ENCODE measurements at places on chromosomes 2 and 18. TPM values are rescaled to one million over a fixed set of nuclear protein-coding genes. Genes with fewer than 3 reads are reported as not detected.
A peak's percentile ranks its signal among the peaks of the same experiment; 100 is the strongest.

DNA sequence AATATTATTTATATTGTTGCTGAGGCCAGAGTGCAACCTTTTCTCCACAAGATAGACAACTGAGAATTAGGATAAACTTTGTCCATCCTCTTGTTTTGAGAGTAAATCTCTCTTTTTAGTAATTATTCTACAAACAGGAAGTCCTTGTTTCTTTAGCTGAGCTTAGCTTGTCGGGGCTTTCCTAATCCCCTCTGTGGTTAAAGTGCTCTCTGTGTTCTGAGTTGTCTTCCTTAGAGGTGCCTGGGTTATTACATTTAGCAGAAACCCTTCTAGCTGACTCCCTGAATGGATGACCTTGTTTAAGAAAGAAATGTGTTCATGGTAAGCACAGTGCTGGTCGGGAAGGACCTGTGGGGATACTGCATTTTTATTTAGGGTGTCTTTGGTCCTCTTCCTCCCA is 12.7 kb downstream of the USP39 start:
- DNase-seq, result no peak
- H3K27ac ChIP-seq, result no peak overlapping the region
- no peaks in the 10 kb centered on the region for H3K4me1 ChIP-seq
- H3K36me3 ChIP-seq, result peaks cover 11% of the 10 kb centered on the region

DNA sequence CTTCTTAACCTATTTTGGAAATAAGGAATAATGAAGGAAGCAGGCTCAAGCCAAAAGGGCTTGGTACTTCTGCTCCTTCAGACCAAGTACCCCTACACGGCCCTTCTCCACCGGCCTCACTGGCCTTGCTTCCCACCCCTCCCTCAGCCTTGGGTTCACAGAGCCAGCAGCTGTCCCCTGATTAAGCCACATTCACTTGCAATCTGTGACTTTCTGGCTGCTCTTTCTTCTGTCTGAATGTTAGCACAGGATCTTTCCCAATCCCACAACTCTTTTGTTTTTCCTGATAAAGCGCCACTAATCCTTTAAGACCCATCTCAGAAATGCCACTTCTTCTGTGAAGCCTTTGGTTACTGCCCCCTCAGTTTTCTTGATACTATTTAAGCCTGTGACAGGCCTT is 52.4 kb downstream of the REEP1 start:
- peak; percentile 85 for DNase-seq
- H3K27me3 ChIP-seq, result peaks cover 36% of the 10 kb centered on the region
- H3K36me3 ChIP-seq, result no peaks in the 10 kb centered on the region
- H3K4me1 ChIP-seq, result peaks cover 31% of the 10 kb centered on the region

DNA sequence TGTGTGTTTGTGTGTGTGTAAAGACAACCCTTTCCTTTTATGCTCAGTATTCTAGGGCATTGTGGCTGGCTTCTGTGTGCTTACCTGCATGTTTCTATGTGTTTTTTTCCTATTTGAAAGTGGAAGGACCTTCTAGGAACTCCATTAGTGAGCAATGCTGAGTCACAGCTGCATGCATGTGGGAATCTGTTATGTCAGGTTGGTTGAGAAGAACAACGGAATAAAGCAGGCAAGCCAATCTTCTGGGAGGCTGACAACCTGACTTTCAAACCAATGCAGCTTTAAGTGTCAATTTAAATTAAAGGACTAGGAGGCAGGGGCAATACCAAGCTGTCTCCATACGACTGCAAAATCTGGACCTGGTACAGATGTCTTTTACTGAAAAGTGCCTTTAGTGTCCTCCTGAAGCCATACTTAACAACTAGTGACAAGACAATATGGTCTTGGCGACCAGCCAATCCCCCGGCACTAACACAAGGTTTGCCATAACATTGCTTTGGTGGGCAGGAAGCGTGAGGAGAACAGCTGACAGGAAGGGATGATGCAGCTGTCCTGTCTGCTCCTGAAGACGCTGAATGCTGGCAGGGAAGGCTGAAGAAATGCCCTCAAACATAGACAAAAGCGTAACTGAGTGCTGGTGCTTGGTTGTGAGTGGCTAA is 514.7 kb upstream of the CDH7 start:
- no peak overlapping the region for H3K27ac ChIP-seq
- H3K27me3 ChIP-seq, result no peaks in the 10 kb centered on the region
- no peak for DNase-seq
- no peak overlapping the region for H3K4me3 ChIP-seq
- no peaks in the 10 kb centered on the region for H3K36me3 ChIP-seq
- peaks cover 4% of the 10 kb centered on the region for H3K4me1 ChIP-seq

DNA sequence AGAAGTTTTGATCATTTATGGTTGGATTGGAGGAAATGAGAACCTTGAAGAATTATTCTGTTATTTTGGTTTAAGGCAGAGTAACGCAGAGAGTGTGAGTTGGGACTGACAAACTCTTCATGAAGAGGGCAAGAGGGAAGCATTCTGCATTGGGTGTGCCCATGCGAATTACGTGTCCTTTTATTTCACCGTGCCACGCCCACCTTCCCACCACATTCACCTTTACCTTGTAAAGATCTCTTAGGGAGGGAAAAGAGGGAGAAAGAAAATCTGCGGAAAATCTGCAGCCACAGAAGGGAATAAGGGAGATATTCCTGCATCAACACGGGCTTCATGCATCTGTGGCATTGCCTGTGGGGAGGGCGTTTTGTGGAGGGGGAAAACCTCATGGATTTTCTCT is 31.8 kb downstream of the SLC9A4 start:
- H3K27me3 ChIP-seq, result no peaks in the 10 kb centered on the region
- H3K4me3 ChIP-seq, result no peak overlapping the region

Gene G6PC2
- not detected for total RNA-seq

All from neural progenitor cell (in vitro differentiated cells).